ENCODE measurements at places on chromosomes 6 and 20.

GRCh38 chr6:48714250-48714649 is 603.3 kb upstream of the PTCHD4 start:
- no peak for DNase-seq

GRCh38 chr6:13438126-13438525 is 49.3 kb downstream of the GFOD1 start:
- DNase-seq, result no peak

DNA sequence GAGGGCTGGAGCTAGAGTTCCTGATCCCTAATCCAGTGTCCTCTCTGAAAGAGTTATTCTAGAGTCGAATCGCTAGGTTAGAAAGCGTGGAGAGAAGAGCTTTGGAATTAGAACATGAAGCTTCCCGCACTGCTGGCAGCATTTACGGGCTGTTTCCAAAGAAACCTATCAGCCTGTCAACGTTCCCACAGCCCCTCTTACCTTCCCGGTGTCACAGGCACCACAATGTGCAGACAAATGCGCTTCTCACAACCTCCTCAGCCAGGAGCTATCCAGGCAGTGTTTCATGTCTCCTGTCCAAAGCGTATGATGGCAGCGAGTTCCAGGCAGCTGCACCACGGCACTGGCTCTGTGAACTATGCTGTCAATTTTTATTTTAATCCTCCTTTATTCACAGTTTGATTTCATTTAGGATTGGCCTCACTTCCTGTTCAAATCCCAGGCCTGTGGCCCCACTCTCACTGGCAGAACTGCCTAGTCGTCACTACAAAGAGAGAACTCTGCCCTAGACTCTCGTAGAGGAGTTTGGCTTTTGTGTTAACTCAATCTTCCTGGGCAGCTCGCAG is 322.8 kb upstream of the SOX4 start:
- no peak for DNase-seq

DNA sequence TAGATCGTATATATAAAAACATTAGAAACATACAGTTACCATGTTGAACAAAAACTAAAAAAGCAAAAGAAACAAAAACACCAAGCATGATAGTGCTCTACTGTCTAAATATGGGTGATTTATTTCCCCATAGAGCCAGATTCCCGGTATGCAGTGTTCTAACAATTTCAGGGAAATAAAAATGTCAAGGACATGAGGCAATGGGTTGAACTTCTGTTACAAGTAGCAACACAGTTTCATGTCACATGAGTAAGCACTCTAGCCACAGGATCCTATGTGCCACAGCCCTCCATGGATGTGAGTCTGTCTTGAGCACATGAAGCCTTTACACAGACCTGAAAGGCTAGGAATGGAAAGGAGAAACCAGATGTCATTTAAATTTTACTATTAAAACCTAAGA is 96.0 kb downstream of the MAP3K5 start:
- DNase-seq, result no peak

- no peak for DNase-seq
Measured at GRCh38 chr20:62291251-62292066, 11.3 kb upstream of the ADRM1 start.

DNA sequence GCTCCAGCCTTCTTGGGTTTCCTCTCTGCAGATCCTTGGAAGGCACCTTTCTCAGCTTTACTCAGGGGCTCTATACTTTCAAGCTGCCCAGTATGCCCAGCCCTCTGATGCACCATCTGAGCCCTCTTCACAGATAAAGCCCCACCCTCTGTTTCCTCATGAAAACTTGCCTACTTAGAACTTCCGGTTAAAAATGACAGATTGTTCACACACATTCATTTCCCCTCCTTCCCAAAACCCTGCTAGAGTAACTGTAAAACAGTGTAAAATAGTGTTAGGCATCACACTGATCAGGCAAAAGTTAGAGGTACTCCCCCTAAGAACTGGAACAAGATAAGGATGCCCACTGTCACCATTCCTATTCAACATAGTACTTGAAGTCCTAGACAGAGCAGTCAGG is 14.0 kb upstream of the GCM1 start:
- no peak for DNase-seq

GRCh38 chr20:5171064-5171789 is 44.4 kb downstream of the CDS2 start:
- no peak for DNase-seq

DNA sequence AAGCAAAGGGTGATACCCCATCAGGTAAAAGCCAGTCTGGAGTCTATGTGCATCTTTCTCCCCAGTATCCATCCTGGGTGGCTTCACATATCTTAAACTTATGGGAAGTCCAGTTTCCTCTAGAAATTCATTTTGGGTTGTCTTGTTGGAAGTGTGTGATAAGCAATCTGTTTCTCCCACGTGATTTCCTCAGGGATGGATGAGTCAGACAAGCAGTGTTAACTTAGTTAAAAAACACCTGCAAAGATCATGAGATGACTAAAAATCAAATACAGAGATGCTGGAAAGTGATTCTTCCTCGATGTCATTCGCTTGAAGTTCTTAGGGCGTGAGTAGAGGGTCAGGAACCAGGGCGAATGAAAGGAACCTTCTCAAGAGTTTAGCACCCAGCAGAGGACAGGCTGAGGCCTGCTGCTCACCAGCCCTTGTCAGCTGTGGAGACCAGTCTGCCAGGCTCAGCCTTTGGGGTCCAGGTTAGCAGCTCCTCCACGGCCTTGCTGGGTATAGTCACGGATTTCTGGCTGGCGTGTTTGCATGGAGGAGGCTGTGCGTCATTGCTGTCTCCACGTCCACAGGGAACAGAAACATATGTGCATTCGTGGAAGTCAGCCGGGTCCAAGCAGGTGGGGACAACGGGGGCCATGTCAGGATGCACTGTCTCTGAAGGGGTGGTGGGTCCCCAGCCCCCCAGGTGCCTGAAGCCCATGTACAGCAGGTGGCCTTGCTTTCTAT is 2.8 kb upstream of the PNPLA1 start:
- DNase-seq, result no peak

GRCh38 chr6:11532097-11532496 is 5.5 kb upstream of the TMEM170B start:
- DNase-seq, result no peak

GRCh38 chr6:62764841-62765240 is 446.4 kb upstream of the FKBP1C start:
- DNase-seq, result no peak

- no peak for DNase-seq
Measured at GRCh38 chr6:110951986-110952794, 6.3 kb upstream of the GTF3C6 start.

- DNase-seq, result no peak
Measured at GRCh38 chr20:43171930-43172329, 17.8 kb downstream of the PTPRT start.

GRCh38 chr6:119215309-119215708 is 134.3 kb downstream of the MAN1A1 start:
- DNase-seq, result no peak

DNA sequence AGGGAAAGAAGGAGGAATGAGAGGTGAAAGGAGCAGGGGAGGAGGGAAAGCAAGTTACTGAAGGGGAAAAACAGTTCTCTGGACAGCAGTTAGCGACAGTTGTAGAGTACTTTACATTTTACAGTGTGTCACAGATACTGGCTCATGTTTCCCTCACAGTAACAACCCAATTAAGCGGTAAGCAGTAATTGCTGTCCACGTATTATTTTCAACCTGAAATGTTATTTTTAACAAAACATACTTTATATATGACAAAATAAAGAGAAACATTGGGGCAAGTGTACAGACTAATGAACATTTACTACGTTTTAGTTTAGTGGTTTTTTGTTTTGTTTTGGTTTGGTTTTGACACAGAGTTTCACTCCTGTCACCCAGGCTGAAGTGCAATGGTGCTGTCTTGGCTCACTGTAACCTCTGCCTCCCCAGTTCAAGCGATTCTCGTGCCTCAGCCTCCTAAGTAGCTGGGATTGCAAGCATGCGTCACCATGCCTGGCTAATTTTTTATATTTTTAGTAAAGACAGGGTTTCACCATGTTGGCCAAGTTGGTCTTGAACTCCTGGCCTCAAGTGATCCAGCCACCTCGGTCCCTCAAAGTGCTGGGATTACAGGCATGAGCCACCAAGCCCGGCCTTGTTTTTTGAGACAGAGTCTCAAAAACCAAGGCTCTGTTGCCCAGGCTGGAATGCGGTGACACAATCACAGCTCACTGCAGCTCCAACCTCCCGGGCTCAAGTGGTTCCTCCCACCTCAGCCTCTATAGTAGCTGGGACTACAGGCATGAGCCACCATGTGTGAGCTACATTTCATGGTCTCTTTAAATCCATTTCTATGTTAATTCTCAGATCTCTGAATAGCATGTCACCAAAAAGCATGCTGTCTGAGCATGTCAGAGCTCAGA is 22.6 kb upstream of the BTN3A2 start:
- DNase-seq, result peak; percentile 82

DNA sequence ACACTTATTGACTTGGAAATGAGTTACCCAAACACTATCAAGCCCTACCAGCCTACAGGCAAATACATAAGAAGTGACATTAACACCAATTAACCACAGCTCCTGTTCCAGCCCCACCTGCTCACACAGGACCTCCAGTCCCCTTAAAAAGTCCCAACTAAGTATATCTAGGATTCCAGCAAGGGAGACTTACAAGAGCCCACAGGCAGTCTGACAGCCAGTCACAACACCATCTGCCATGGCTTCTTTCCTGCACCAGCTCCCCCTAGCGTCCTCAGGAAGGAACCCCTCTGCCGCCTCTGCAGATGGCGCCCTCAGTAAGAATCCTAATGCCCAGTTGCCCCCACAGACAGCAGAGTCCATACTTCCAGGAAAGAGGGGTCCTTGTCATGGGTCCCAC is 122.1 kb downstream of the HIVEP2 start:
- DNase-seq, result peak; percentile 57

DNA sequence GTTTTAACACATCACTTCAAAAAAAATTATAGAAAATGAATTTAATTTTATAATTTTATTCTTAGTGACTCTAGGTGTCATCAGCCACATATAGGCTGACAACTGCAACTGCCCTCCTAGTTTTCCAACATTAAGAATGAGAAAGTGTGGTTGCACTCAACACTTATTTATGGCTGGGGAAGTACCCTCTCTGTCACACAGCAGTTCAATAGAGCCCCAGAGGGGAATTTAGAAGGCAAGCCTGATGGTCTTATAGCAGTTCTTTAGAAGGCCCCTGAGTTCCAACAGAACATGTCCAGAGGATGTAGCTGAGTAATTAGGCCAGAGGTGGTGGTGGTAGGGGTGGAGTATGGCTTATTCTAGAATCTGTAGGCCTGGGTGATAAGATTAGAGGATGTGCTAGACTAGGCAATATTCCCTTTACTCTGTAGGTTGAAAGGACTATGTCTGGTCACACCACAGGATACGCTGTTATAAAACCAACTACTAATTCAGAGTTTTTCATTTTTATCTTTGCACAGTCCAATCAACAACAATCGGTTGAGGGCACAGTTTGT is 226.5 kb upstream of the CITED2 start:
- DNase-seq, result peak; percentile 82

- DNase-seq, result no peak
Measured at GRCh38 chr20:61118429-61119224, 133.4 kb upstream of the CDH4 start.

GRCh38 chr6:109339906-109340678 is 42.2 kb downstream of the CD164 start:
- DNase-seq, result no peak

GRCh38 chr6:5174756-5175549 is 85.8 kb downstream of the LYRM4 start:
- peak; percentile 62 for DNase-seq

GRCh38 chr20:38485041-38485440 is 12.4 kb downstream of the RALGAPB start:
- no peak for DNase-seq

DNA sequence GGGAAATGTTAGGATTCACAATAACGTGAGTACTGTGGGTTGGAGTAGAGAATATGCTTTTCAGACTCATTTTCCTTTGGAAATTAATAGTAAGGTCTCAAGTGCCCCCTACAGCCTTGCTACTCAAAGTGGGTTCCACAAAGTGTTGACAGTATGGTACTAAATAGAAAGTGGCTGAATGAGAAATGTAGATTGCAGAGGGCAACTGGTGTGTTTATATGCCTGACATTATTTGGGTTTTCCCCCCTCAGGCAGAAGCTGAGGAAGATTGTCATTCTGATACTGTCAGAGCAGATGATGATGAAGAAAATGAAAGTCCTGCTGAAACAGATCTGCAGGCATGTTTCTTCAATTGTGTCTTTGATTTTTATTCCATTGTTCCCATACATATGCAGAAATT is 5.6 kb downstream of the FBXO9 start:
- DNase-seq, result peak; percentile 48

DNA sequence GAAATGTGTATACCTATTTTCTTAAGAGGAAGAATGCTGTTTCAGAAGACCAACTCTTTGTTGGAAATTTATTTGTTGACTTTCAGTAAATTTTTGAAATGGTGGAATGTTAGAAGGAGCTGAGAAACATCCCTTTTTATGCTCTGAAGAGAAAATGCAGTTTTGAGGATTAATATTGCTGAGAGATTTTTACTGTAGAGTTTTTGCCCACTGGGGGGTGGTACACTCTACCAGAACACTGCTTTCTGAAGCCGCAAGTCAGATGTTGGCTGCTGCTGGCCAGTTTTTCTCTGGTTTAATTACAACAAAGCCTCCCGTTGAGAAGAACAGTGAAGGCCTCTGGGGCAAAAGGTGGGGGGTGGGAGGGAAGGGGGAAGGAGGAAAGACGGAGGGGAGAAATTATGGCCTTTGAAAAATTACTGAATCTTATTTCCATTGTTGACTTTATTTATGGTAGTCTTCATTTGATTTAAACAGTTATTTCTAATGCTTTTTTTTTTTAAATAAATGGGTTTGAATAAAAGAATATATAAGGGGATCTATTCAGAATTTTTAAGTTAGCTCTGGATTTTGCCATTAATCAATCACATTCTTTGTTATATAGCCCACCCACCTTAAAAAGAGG is 3.0 kb downstream of the FLRT3 start:
- peak; percentile 70 for DNase-seq

DNA sequence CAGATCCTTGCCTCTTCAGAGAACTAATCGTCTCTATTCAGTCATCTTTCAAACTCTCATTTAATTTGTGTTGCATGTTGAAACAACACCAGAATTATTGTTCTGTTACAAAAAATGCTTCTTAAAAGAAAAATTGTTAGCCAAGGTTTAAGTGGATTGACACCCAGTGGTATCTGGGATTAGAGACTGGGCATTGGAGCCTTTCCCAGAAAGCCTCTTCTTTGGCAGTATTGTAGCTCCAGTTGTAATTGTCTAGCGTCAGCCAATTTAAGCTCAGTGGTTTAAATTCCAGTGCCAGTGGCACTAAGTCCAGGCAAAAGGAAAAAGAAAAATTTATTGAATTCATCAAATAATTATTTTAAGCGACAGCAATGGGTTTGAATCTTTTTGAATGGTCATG is 801 bp downstream of the CCDC28A start:
- DNase-seq, result no peak

DNA sequence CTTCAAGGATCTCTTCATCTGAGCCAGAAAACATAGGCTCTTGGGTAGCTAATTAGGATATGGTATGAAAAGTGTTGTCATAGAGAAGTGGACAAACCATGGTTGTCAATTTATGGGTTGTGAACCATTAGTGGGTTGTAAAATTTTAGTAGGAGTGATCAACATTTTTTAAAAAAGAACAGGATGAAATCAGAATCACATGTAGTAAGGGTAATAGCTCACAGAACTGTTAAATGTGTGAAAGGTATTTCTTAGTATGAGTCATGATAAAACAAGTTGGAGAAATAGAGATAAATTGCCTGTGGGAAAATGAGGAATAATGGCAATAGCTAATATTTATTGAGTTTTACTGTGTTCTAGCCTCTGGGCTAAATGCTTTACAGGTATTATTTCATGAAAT is 113.4 kb downstream of the MAP3K4 start:
- DNase-seq, result no peak

Data from GM12865 (cell line).